ENCODE measurements at places on chromosomes 6 and 20.

- no peak for DNase-seq
Observed at GRCh38 chr6:33994472-33995308, 151.2 kb downstream of the GRM4 start.

DNA sequence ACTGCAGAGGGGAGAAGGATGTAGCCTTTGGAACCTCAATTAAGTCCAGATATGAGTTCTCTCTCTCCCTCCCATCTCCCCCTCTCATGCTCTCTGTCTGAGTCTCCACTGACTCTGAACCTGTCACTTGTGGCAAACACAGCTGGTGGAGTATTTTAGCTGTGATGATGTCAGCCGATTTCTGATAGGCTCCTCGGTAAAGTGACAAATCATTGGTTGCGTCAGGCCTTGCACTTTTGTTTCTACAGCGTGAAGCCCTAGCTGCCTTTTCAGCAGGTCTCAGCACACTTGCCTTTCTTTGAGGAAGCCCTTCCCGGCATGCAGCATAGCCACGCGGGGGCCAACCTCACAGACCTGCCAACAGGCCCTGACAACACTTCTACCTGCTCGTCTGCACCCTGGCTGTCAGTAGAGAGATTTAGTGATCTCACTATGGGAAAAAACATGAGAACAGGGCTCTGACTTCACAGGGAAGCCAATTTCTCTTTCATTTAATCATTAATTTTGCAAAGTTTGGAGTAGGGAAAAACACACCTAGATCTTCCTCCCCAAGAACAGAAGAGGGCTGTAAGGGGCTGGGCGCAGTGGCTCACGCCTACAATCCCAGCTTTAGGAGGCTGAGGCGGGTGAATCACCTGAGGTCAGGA is 84.4 kb downstream of the GMPR start:
- DNase-seq, result peak; percentile 56

DNA sequence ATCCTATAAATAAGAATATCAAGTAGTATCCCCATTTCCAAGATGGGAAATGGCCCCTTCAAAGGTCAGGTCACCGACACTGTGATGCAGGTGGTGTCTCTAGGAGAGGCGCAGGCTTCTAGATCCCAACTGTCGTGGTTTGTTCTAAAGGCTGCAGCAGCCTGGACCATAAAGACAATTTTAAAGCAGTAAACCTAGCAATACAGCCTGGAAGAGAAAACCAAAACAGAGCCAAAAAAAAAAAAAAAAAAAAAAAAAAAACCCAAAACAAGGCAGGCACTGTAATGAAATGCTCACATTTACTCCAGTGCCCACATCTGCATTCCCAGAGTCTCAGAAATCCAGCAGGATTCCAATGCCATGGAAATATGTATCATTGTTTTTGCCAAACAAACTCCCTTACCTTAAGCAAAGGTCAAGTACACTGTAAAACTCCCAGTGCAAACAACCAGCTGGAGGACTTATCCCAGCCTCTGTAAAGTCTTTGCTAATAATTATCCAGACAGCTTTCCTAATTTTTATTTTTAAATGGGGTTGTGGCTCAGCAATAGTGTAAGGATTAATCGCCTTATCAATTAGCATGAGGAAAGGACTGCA is 98.2 kb downstream of the PSMG4 start:
- DNase-seq, result no peak

GRCh38 chr6:104623052-104623690 is 236.5 kb downstream of the HACE1 start:
- DNase-seq, result no peak

GRCh38 chr20:63290677-63291472 is 2.1 kb upstream of the COL20A1 start:
- peak; percentile 42 for DNase-seq
